ENCODE measurements at places on chromosomes 3 and 15. TPM values are rescaled to one million over a fixed set of nuclear protein-coding genes. Genes with fewer than 3 reads are reported as not detected.

The PLA2G4F gene
- total RNA-seq, result not detected

The NMNAT3 gene
- total RNA-seq, result 2.3 TPM

The ZSCAN29 gene
- 37.1 TPM for total RNA-seq

The CPLX3 gene
- total RNA-seq, result 1.6 TPM

The FAM81A gene
- total RNA-seq, result 93.1 TPM

Data from occipital lobe (tissue), 3 donors.